NB4 (cell line): ENCODE measurements at places on chromosomes 11 and 22.

GRCh38 chr22:33018232-33018864 lies 39.8 kb downstream of the SYN3 start:
- peak; percentile 43 for DNase-seq

- no peak for DNase-seq
These were observed 7.0 kb upstream of the FAM118A start for GRCh38 chr22:45302751-45303150.

DNA sequence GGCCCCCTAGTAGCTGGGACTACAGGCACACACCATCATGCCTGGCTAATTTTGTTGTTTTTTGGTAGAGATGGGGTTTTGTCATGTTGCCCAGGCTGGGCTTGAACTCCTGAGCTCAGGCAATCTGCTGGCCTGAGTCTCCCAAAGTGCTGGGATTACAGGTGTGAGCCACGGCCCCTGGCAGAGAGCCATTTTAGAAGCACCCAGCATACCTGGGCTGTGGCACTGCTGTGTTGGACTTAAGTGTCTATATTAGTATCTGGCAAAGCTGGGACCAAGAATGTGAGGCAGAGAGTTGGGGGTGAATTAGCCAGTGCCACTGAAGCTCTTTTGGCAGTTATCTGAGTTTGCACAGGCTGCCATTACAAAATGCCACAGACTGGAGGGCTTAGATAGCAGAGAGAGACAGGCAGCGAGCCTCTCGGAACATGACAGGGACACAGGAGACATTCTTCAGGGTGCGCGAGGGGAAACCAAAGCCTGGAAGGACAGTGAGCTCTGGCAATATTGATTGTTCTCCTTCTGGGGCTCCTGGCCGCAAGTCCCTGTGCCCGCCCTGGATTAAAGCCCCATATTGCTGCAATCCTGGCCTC lies 87.7 kb upstream of the ALX4 start:
- no peak for DNase-seq

DNA sequence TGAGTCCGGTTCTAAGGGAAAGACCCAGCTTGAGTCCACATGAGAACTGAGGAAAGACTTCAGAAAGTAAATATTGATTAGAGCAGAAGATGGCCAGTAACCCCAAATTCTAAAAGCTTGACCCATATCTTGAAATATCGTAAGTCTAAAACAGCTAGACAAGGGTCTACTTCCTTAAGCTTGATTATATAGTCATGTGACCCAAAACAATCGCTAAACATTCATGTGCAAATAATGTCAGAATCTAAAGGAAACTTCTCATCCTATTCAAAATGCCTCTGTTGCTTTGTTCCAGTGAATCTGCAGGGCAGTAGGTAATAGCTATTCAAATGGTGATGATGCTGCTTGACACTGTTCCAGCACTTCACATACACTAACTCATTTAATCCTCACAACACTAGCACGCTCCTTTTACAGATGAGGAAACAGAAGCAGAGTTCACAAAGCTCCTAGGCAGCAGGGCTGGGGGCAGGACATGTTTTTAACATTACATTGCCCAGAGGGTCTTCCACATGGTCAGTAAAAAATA lies 52.6 kb downstream of the TCF20 start:
- no peak for DNase-seq

GRCh38 chr11:44043157-44043556 lies 4.6 kb upstream of the ACCSL start:
- no peak for DNase-seq
